ENCODE measurements at places on chromosomes 12 and 14.

DNA sequence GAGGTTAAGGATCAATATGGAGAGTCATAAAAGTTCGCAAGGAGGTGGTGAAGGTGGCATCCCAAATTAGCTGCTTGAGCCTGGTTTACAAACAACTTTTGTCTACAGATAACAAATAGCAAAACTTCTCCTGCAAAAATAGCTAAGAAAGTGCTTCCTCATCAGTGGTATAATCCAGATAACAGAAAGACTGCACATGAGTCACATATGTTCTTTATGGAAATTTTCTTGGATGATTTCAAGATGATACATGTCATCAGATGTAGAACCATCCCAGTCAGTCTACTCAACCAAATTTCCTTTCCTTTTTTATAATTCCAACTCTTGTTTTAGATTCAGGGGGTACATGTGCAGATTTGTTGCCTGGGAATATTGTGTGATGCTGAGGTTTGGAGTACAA, 133.0 kb downstream of the BTG1 start:
- DNase-seq, result no peak

GRCh38 chr12:873954-874353, 75.5 kb downstream of the RAD52 start:
- no peak for DNase-seq

GRCh38 chr12:124939079-124939420, 24.6 kb upstream of the UBC start:
- DNase-seq, result peak; percentile 90

- DNase-seq, result no peak
These were observed 17.4 kb downstream of the SDSL start for GRCh38 chr12:113439606-113440030.

GRCh38 chr12:59677857-59678256, 82.0 kb downstream of the SLC16A7 start:
- DNase-seq, result no peak

DNA sequence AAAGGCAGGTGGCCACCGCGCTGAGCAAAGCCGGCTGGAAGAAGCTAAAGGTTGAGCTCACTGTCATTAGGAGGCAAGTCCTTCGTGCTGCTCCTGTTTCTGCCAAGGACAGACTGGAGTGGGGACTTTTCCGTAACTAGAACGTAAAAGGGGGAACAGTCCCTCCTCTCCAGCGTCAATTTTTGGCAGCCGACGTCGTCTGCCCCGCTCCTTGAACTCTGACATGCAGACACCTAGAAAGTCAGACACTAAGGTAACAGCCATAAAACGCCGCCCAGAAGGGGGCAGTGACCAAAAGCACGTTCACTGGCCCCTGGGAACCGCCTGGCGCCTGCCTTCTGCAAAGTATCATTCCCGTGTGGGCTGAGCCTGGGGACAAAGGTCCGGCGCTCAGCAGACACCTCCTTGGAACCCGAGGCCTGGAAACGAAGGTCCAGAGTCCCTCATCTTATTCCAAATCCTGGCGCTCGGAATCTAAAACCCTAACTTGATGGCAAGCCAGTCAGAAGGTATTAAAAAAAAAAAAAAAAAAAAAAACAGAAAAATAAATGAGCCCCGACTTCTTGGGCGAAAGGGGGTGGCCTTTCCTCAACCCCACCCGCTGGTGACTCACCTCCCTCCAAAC, 1.1 kb upstream of the LRP1 start:
- DNase-seq, result no peak

GRCh38 chr12:131204416-131205274, 250.9 kb downstream of the ADGRD1 start:
- DNase-seq, result no peak

GRCh38 chr12:29255042-29255441, 106.0 kb downstream of the FAR2 start:
- DNase-seq, result no peak

GRCh38 chr14:93104961-93105360, 10.8 kb downstream of the ITPK1 start:
- DNase-seq, result no peak

DNA sequence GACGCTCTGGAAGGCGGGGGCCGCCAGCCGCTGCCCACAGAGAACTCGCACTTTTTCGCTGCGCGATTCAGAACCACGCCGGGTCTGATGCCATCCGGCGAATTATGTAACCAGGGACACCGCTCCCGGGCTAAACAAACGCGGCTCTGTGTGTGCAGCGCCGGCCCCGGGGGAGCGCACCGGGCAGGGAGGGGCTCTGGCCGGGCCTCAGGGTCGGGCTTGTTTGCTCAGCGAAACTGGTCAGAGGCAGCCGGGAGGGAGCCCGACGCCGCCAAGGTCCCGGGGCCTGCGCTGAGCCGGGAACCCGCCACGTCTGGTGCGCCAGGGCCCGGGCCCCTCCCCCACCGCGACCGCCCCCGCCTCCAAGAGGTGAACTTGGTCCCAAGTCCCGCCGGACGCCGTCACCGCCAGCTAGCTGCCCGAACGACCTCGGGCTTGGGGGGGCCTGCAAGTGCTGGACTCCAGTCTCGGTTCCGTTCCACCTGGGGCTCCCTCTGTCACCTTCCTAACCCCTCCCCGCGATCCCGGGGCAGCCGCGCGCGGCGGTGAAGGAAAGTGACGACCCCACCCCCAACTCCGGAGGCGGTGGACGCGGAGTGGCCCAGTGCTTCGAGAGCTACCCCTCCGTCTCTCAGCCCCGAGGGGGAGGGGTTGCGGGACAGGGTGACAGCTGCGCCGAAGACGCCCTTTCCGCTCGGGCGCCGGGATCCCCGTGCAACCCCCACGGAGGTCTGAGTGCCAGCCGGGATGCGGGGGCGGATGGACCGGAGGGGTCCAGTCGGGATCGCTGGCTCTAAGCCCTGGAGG, 848 bp downstream of the CTDSP2 start:
- peak; percentile 53 for DNase-seq

Data from fibroblast of skin of right biceps (primary cell).